Right atrium auricular region (tissue), 2 donors: ENCODE measurements at places on chromosomes 6 and 20.

GRCh38 chr6:149062653-149063348 is 254.7 kb upstream of the TAB2 start:
- no peak for DNase-seq

DNA sequence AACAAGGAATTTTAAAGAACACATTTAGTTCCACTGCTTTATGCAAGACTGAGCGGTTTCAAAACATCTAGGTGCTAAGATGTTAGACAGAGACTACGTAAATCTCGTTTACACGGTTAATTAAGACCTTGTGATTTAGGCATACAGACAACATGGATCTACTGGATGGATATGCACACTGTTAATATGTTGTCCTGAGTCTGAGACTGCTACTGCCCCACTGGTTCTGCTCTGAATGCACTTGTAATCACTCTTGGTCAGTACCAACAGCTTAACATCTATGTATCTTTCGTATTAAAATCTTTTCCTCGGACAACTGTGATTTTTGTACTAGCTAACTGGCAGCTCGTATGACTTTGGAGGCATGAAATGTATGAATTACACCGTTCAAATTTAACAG is 3.1 kb downstream of the MAN1A1 start:
- DNase-seq: no peak

- no peak for DNase-seq
Observed at GRCh38 chr6:162292915-162293314, 434.7 kb downstream of the PRKN start.

DNA sequence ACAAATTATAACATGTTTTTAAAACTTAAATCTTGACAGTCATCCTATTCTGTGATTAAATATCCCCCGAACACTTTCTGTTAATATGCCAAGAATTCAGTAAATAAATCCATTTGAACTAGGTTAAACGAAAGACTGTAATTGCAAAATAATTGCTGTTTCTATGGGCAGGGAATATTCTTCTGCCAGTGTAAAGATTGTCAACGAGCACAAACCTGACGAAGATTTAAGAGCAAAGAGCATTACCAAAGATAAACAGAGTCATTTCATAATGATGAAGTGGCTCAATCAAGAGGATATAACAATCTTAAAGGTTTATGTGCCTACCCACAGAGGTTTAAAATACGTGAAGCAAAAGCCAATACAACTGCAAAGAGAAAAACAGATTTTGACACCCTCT is 76.3 kb upstream of the ADGRG6 start:
- no peak for DNase-seq

- DNase-seq: no peak
Observed at GRCh38 chr20:9225879-9226278, 157.0 kb downstream of the PLCB4 start.

DNA sequence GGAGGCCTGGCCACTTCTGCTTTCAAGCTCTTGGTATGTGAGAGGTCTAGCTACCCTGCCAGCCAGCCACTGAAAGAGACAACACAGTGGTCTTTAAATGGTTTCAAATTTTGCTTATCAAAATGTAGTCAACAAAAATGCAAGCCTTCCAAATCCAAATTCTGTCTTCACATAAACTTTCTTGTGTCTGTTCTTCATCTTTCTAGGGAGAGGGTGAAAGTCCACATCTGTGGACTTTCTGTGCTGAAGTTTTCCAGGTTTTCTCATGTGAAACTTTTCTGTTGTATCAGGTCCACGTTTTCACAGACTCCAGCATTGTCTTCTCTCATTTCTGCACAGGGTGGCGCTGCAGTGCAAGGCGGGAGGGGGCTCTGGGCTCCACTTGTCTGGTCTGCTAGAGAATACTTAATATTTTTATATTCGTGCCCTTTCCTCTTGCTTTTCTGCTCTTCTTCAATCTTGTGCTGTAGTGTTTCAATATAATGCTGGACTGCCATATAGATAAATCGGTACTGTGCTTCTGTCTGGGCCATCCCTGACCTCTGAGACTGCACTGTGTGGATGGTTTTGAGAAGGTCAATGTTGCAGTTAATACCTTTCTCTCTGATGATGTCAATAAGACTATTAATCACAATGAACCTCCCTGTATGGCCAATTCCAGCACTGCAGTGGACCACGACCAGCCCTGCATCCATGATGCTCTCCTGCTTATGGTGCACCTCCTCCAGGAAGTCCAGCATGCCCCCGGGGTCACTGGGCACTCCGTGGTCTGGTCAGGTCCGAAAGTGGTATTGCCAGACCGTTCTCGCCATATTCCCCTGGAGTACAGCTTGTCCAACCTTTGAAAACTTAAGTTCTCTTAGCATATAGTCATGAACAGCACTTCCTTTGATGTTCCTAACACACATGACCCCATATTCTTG is 161.6 kb upstream of the TNFAIP3 start:
- peak; percentile 79 for DNase-seq

DNA sequence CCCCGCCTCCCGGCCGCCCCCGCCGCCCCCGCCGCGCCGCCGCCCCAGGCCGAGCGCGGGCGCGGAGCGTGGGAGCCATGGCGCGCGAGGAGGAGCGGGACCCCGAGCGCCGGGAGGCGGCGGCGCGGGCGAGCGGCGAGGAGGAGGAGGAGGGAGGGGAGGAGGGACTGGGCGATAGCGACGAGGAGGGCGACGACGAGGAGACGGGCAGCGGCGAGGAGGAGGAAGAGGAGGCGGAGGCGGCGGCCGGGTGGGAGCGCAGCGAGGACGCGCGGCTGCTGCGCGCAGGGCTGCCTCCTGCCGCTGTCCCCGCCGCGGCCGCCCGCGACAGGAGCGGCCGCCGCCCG is at the start of gene SLC24A3:
TSS of gene SLC24A3 (plus strand) at position 174 of the 347 bp plus-strand sequence.
- no peak for DNase-seq

DNA sequence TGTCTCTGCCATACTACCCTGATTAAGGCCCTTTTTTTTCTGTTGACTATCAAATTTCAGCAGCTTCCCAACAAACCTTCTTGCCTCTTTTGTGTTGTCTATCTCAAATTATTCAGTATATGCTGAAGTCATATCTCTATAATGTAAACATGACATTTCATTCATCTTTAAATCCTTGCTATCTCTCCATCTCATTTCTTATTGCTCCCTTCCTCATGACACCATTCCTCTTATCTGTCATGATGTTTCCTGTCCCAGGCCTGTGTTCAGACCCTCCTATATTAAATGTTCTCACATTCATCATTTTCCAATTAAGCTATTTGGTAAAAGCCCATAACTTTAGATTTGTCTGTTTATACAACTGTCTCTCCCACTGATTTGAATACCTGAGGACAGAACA is 482.6 kb downstream of the EPM2A start:
- DNase-seq: no peak

GRCh38 chr20:41064377-41064776 is 35.8 kb downstream of the TOP1 start:
- no peak for DNase-seq

DNA sequence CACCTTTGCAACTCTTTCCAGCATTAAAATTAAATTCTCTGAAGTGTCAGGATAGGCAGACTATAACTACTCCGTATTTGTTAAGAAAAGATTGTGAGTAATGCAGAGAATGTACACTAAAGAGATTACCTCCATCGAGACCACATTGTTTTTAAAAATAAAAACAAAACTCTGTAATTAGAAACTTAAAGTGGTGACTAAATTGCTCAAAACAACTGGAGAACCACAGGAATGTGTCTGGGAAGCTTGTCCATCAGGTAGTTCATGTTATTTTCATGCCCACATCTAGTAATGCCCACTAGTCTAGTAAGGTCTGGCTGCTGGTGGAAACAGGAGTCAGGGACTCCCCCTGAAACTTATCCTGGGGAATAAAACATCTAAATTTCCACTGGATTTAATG is 103.0 kb upstream of the FOXQ1 start:
- no peak for DNase-seq

DNA sequence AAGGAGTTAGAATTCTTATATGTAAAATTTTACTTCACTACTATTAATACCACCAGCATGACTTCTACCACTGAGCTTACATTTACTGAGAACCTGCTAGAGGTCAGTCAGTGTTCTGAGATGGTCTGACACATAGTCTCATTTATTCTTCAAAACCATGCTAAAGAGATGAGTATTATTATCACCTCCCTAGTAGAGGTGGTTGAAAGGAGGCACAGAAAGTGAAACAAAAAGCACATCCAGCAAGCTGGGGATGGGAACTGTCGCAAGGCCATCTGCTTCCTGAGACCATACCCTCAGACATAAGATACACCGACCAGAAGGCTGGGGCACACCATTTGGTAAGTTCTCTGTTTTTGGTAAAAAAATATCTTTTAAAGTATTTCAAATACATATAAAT is 137.7 kb downstream of the INSM1 start:
- DNase-seq: no peak

- DNase-seq: no peak
Observed at GRCh38 chr20:37615340-37616109, 78.3 kb upstream of the CTNNBL1 start.

DNA sequence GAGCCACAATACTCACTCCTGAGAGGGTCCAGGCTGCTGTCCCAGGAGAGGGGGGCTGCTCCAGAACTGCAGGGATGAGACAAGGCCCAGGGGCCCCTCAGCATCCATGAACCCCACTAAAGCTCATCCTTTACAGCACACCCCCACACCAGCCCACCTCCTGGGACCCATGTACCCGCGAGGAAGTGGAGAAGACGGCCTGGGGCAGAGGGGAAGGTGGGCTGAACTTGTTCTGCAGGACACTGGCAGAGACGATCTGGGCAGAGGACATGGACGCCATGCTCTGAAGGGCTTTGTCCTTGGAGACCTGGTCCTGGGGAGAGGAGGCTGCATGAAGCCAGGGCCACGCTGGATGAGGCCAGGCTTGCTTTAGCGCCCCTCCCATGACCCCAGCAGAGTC is 10.1 kb downstream of the RPL10A start:
- DNase-seq: no peak

DNA sequence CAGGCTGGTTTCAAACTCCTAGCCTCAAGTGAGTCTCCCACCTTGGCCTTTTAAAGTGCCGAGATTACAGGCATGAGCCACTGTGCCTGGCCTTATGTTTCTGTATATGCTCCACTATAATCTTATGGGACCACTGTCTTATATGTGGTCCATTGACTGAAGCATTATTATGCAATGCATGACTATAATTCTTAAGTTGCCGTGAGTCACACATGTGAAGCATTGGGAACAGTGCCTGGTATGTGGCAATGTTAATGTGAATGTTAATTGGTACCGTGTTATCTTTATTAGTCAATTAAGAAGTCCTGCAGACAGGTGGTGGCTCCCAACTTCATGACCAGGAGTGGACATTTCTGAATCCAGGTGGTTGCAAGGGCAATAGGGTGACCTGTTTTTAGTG is 14.7 kb upstream of the ASXL1 start:
- no peak for DNase-seq

- no peak for DNase-seq
Observed at GRCh38 chr20:22312744-22313346, 271.5 kb downstream of the FOXA2 start.

GRCh38 chr6:42251911-42252637 is 34.4 kb upstream of the MRPS10 start:
- DNase-seq: peak; percentile 73

GRCh38 chr6:39777661-39778060 is 14.5 kb upstream of the DAAM2 start:
- no peak for DNase-seq

DNA sequence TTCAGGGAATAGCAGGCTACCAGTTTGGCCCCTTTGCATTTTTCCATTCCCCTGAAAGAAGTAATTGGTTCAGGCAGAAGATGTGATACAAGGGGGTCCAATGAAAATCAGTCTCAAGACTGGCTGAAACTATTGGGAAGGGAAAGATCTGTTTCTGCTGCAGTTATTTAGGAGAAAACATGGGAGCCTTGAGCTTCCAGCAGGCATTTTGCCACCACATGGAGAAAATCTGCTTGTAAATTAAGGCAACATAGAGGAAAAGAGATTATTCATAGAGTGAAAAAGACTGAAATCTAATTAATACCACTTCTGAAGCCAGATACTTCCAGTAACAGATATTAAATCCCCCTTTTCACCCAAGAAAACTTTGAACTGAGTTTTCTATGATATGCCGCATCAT is 44.2 kb upstream of the SNAP25 start:
- DNase-seq: no peak

GRCh38 chr6:53466257-53466656 is 78.6 kb downstream of the GCLC start:
- no peak for DNase-seq

DNA sequence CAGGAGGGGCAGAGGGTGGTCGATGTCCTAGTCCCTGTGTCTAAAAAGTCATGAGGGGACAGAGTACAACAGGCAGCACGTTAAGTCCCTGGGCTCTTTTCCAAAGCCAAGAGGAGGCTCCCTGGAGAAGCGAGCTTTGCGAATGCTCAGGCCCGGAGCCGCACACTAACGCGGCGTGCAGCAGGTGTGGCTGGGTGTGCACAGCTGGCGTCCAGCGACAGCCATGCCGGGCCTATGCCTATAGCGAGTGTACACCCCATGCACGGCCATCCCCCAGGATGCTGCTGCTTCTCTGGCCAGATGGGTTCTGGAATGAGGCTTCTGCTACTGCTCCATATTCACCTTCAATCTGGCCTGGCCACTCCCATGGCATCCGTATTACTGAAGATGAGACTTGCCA is 131.3 kb downstream of the PRND start:
- no peak for DNase-seq

- no peak for DNase-seq
Observed at GRCh38 chr6:64831680-64832079, 875.3 kb downstream of the EYS start.

- DNase-seq: no peak
Observed at GRCh38 chr20:32010101-32010500, at the start of gene CCM2L. CCM2L (plus strand) TSS chr20:32010438; CDS start chr20:32010455, 17 bp downstream.

GRCh38 chr20:37598100-37598543 is 70.4 kb upstream of the BLCAP start:
- DNase-seq: no peak

- DNase-seq: no peak
Observed at GRCh38 chr20:1478566-1478965, 11.9 kb upstream of the NSFL1C start.

- no peak for DNase-seq
Observed at GRCh38 chr20:6492271-6493055, 275.0 kb upstream of the BMP2 start.

- DNase-seq: no peak
Observed at GRCh38 chr20:8678098-8678776, 390.6 kb upstream of the PLCB4 start.

DNA sequence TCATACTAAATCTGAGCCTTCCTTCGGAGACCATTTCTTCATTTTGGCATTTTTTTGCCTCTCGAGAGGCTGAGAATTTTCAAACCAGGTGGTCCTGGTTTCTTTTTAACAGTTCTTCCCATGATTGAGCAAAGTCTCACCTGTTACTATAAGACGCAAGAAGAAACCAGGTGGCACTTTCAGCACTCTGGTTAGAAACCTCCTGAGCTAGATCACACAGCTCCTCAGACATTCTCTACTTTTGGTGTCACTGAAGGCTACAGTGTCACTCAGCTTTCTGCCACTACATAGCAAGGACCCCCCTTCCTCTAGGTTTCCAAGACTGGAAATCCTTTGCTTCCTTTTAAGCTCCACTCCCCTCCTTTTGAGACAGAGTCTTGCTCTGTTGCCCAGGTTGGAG is 7.3 kb downstream of the IFNGR1 start:
- no peak for DNase-seq
